ENCODE measurements at places on chromosomes 4 and X.

GRCh38 chr4:25433966-25434827 is 57.1 kb downstream of the ANAPC4 start:
- no peak for DNase-seq

DNA sequence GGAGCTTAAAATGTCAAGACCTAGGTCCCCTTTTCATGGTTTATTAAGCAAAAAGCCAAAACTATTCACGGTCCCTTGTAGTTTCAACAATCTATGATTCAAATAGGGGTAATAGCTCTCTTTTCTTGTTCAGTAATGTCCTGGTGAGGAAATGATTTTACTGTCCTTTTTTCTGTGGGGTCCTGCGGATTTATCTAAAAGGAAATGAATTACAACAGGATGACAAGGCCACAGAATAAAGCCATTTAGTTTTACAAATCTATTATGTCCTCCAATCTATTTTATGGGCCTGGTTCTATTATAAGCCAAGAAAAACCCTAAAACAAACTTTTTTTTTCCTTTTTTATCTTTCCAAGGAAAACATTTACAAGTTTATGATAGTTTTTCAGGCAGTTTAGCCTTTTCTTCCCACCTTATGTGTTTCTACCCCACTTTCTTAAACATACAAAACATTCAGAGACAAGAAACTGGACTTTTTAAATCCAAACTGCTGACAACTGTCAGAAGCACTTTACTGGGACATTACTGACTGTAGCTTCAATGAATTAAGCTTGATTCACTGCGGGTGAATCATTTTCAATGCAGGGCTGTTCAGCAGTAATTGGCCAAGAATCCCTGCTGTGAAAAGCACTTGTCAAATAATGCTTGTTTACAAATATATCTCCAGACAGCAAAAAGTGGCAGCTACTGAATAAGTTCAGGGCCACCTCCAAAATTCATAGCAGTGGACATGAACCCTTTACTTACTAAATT is 4.3 kb downstream of the EPHA5 start:
- DNase-seq, result no peak

DNA sequence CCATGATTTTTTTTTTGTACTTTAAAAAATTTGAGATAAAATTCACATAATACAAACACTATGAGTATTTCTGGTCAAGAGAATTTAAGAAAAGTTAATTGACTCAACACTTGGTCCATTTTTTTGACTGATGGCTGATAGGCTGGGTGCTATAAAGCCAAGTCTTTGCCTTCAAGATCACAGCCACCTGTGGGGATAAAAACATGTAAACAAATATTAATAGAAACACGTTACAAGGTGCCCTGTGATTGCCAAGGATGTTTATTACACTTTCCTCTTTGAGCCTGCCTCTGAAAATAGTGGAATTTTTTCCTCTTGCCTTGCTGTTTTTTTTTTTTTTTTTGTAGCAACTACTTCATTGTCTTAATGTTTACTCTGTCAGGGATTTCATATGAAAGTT is 63.3 kb downstream of the FHIP1A start:
- DNase-seq, result no peak

- no peak for DNase-seq
Measured at GRCh38 chr4:188408244-188409030, 269.2 kb downstream of the TRIML1 start.

DNA sequence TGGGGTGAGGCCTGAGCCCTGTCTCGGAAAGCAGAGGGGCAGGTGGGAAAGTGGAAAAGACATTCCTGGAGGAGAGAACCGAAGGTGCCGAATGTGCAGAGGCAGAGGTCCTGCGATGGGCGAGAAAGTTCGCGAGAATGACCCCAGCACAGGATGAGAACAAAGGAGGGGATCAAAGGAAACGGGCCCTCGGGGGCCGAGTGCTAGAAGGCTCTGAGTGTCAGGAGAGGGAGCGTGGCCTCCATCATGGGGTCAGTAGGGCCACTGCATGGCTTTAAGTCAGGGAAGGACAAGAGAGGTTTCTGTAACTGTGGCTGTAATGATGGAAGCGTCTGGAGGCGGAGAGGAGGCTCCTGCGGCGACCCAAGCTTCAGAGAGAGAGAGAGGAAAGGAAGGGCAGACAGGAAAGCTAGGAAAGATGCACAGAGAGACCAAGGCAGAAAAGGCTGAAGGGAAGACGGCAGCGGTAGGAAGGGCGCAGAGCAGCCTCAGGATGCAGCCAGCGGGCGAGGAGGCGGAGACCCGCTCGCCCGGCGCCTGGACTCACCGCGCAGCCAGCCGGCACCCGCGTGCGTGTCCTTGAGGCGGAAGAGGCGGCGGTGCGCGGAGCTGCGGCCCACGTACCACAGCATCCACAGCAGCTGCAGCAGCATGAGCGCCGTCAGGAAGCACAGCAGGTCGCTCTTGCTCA is 669 bp downstream of the OTOP1 start:
- no peak for DNase-seq

DNA sequence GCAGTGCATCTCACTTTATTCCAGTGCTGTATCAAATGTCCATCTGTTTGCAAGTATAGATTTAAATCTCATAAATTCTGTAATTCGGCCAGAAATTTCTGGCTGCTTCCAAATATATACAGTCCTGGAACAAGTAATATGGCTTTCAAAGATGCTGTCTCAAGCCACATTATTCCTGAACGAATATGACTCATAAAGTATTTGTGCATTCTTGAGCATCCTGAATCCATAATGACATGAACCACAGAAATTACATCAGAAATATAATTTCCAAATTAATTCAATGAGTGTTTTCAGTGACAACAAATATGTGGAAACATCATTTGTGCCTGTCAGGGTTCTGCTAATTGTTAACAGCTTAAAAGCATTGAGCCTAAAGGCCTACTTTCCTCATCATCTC is 140.9 kb upstream of the HPGD start:
- no peak for DNase-seq

GRCh38 chrX:10282490-10282889 is 125.7 kb downstream of the CLCN4 start:
- no peak for DNase-seq

GRCh38 chr4:86015412-86016350 is 344.2 kb downstream of the MAPK10 start:
- no peak for DNase-seq

DNA sequence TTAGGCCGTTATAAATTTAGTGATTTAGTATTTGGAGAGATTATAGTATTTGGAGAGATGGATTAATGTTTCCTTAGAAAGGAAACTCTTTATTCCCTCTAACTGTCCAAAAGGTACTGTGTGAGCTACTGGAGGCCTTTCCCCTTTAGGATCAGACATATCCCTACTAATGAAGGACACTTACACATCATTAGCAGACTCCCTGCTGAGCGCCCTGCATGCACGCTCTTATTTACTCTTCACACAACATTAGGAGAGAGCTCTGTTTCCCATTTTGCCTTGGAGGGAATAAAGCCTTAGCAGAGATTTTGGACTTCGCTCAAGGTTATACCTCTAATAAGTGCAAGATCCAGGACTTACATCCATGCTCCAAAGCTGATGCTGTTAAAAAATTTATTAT is 17.8 kb upstream of the STOX2 start:
- DNase-seq, result no peak

DNA sequence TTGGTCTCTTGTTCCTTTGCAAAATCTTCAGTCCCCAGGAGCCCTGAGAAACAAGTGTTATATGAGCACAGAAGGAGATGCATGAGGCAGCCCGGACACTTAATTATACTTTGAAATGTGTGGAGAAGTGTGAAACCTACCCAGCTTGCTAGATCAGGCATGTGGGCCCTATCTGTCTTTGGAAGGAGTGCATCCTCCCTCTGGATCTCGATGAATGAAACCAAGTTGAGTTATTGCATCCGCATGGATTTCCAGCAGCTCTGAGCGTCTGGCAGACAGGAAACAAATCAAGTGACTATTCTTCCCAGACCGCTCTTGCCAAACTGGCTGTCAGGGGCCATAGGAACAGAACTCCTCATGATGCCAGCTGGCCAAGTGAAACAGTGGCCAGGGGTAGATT is 19.6 kb upstream of the SOWAHD start:
- DNase-seq, result no peak

DNA sequence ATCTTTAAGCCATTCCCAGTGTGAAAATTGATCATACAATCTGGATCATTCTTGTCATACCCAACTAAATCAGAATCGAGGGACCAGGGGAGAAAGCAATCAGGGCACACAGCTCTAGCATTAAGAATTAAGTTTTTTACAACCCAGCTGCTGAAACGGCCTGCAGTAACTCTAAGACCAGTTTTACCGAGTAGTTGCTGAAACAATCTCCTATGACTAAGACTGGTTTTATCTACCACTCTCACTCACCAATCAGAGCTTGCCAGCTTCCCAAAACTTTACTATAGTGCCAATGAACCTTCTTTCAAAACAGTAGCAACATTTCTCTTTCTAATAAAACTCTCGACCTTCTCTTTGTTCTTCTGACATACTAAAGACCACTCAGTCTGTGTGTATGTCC is 2.8 kb upstream of the SAP30 start:
- DNase-seq, result no peak

DNA sequence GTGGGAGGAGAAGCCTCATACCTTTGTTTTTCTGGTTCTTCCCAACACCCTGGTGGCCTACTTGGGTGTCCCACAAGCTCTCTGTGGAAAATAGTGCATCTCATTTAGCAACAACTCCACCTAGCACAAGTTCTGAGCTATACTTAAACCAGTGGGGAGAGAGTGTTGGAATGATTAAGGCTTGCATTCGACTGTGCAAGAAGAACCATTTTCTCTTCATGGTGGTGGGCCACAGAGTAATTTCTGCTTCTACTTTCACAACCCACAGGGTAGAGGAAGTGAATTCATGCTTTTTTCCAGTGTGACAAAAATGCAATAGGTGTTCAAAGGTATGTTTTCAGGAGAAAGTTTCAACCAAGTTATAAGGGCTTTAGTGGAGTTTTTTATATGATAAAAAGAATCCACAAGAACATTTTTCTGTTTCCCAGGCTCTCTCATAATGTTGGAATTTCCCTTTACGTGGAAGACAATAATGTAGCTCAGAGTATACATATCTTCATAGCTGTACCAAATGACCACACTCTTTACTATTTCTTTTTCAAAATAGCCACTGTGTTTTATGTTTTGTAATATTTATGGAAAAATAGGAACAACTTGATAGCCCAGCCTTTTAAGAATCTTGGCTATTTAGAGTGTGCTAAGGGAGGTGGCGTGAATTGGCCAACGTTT is 80.3 kb upstream of the HHIP start:
- DNase-seq, result no peak

GRCh38 chrX:25941559-25942250 is 196.4 kb upstream of the MAGEB18 start:
- DNase-seq, result no peak

- no peak for DNase-seq
Measured at GRCh38 chrX:9566150-9566621, 101.3 kb downstream of the TBL1X start.

DNA sequence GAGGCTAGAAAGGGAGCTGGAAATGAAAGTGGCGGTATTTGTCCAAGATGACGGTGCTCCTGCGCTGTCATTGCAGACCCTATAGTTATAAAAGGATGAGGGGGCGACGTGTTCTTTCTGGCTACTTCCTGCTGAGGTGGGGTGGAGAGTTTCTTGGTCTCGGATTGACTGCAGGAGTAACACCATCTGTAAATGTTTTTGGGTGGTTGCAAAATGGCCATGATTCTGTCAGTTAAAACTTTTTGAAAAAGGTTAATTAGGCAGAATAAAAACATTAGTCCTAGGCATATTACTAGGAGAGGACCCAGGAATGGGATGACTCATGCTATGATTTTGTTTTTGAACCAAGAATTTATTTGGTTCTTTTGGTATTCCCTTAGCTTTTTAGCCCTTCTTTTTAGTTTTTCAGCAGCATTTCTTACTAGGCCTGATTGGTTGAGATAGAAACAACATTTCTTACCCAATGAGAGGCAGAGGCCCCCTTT is 53.1 kb downstream of the USP11 start:
- DNase-seq, result no peak

DNA sequence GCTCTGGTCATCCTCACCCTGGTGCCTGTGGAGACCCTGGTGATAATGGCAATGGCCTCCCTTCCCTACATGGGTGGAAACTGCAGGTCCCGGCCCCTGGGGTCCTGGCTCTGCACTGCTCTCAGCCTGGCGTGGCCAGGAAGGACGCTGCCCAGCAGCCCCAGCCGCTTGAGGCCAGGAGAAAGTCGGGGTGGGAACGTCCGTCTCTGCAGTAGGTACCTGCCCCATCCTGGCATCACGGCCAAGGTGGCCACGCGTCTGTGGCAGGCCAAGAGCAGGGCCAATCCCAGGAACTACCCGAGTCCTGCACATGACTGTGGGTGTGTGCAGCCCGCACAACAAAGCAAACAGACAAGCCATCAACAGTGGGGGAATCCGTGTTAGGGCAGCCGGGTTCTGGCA is 33.8 kb downstream of the FGFRL1 start:
- no peak for DNase-seq

DNA sequence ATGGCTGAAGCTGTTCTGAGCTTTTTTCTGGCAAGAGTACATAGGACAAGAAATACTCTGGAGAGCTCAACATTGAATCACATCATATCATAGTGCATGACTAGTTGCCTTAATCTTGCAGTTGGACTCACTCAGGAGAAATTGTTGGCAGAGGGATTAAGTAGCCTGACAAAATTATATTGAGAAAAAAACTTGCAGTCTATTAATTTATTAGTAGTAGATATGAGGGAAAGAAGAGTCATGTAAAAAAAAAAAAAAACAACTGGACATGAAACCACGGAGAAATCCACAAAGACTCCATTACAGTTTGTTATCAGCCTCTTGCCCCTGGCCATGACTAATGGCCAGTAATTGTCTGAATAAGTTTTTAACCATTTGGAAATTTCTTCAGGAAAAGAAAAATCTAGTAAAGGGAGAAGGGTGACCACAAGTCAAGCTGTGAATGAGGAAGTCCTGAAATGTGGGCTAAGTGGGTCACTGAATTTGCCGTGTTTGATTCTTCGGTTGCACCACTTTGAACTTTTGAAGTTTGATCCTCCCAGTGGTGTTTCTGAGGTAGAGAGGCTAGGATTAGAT is 45.6 kb downstream of the FHL1 start:
- DNase-seq, result no peak

DNA sequence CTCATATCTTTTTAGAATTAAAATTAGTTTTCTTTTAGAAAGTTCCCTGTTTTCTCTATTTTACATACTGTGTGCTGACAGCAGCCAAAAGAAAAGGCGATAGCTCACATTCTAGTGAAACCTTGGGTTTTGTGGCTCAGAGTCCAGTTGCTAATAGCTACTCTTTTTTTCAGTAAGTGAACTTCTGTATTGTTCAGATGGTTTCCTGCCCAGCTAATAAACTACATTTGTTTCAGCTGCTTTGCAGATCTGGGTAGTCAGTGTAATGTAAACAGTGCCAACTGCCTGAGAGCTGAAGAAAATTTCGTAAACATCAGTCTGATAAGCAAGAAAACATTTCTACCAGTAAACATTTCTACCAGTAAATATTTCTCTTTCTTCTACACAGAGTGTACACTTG is 370.2 kb downstream of the GRIA2 start:
- no peak for DNase-seq

- no peak for DNase-seq
Measured at GRCh38 chrX:13220916-13221315, 98.9 kb downstream of the ATXN3L start.

GRCh38 chr4:173365359-173365996 is 5.3 kb upstream of the SAP30 start:
- no peak for DNase-seq
